ENCODE measurements at places on chromosomes 1 and 21. TPM values are rescaled to one million over a fixed set of nuclear protein-coding genes. Genes with fewer than 3 reads are reported as not detected.
A peak's percentile ranks its signal among the peaks of the same experiment; 100 is the strongest.

GRCh38 chr1:208181364-208181763 is 62.8 kb downstream of the PLXNA2 start:
- DNase-seq, result no peak

- DNase-seq, result no peak
These were observed 172.9 kb upstream of the RUNX1 start for GRCh38 chr21:35222021-35222420.

DNA sequence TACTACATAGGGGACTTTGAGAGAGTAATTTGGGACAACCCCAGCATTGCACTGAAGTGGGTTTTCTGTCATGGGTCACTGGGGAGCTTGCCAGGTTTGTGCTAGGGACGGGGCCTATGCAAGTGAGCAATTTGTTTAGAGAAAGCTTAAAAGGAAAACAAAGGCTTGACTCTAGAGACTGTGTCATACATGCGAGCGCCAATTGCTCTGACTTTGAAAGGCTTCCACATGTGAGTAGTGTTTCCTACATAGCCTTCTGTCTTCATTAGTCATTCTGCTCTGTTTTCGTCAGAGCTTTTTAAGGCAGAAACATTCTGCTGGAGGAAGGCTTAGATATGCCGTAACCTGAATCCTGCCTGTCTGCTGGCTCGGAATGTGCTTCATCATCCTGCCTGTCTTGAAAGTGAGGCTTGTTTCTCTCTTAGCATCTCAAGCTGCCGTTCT is 28.4 kb downstream of the TRIM45 start:
- no peak for DNase-seq

- peak; percentile 55 for DNase-seq
These were observed 610 bp downstream of the WDR26 start for GRCh38 chr1:224433701-224434672.

DNA sequence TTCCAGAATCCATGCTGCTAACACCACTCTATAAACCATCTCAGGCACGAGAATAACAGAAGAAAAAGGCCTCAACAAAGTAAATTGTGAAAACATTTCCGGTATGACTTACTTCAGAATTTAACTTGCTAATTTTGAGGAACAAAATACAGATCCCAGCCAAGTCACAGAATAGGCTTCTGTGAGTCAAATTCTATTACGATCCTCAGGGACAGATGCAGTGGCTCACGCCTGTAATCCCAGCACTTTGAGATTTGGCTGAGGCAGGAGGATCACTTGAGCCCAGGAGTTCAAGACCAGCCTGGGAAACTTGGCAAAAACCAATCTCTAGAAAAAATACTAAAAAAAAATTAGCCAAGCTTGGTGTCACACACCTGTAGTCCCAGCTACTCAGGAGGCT is 8.8 kb upstream of the CCDC27 start:
- no peak for DNase-seq

DNA sequence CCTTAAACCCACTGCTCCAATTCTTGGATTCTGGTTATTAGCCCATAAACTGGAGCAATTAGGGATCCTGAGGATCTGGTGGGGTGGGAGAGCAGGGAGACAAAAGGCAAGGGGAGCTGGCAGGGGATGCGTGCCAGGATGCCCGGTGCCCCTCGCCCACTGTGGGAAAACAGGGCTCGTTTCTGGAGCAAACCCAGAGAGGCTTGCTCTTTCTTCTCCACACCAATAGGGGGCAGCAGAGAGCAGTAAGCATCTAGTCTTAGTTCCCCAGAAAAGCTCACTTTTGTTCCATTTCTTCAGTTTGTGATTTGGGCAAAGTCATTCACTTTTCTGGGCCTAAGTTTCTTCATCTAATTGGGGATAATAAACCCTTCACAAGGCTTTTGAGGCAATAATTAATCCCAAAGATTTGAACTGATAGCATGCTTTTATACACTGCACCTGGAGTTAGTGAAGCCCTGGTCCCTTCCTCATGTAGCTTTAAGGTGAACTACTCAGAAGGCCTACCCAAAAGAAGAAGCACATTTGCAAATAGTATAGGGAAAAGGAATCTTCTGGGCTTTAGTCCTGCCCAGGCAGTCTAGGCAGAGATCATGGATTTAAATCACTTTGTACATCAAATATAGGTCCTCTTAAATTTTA is 160.6 kb upstream of the USP24 start:
- no peak for DNase-seq

DNA sequence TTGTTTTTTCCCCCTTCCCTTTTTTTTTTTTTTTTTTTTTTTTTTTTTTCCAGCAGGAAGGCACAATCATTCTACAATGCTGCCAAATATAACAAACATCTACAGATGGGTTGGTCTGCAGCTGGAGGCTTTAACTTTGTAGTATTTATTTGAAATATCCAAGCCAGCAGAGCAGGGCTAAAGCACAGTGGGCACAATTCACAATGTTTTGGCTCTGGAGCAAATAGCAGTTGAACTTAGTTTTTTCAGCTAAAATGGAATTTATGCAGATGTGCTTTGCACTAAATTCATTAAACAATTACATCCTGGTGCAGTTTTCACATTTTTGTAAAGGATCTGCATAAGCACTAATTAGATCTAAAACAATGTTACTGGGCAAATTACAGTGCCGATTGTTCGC is 39.8 kb upstream of the ZBTB18 start:
- no peak for DNase-seq

DNA sequence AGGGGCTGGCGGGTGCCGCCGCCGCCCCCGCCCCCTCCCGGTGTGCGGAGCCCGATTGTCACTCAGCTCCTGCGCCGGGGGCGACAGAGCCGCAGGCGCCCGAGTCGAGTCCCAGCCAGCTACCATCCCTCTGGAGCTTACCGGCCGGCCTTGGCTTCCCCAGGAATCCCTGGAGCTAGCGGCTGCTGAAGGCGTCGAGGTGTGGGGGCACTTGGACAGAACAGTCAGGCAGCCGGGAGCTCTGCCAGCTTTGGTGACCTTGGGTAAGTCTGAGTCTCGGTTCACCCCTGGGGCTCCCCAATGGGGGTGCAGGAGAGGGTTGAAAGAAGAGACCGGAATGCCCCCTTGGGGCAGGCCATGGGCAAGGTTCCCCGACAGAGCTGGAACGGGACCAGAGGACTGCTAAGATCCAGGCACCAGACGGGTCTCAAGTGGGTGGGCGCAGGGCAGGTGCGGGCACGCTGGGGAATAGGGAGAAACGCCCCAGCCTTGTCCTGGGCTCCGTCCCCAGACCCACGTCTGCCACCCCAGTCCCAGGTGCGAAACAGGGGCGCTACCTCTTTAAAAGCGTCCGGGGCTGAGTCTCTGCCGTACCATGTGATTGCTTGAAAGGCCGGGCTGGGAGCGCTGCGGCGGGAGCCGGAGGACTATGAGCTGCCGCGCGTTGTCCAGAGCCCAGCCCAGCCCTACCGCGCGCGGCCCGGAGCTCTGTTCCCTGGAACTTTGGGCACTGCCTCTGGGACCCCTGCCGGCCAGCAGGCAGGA is at the start of gene ADORA1:
Gene ADORA1 (plus strand): TSS at position 61 of the 765 bp plus-strand sequence. CDS start 1,116 bp downstream, outside the sequence.
- peak; percentile 85 for DNase-seq

- DNase-seq, result no peak
These were observed 35.8 kb downstream of the ZC3H11B start for GRCh38 chr1:219576931-219577730.

GRCh38 chr21:45040157-45040711 is 34.1 kb upstream of the ADARB1 start:
- no peak for DNase-seq

- no peak for DNase-seq
These were observed 100.3 kb downstream of the CACNA1E start for GRCh38 chr1:181583598-181583997.

DNA sequence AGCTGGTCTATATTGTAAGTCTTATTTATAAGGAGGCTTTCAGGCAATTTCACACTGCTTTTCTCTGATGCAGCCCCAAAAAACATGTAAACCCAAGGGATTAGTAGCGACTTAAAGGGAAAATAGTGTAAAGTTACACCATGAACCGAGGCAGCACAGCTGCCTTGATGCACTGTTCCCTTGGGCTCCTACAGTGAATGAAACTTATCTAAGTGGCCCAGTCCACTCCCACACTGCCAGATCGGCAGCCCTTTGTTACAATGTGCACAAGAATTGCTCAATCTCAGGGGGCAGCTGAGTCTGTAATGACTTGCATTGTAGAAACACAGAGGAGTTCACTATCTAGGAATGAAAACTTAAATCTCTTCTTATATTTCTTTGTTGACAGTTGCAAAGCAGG is 120.8 kb upstream of the ADGRL2 start:
- no peak for DNase-seq

- no peak for DNase-seq
These were observed 22.1 kb downstream of the ZBTB17 start for GRCh38 chr1:15953791-15954241.

TSSK3 gene
- 0.37 TPM for polyA plus RNA-seq

C1orf50 gene
- polyA plus RNA-seq, result 4.5 TPM

SH2D1B gene
- polyA plus RNA-seq, result not detected

RGS13 gene
- polyA plus RNA-seq, result not detected

SOX13 gene
- 8.5 TPM for polyA plus RNA-seq

CYP4A22 gene
- 0.08 TPM for polyA plus RNA-seq

LYSMD1 gene
- polyA plus RNA-seq, result 14.7 TPM

VCAM1 gene
- polyA plus RNA-seq, result 1.9 TPM

PGM1 gene
- 51.4 TPM for polyA plus RNA-seq

TSPAN2 gene
- 2.8 TPM for polyA plus RNA-seq
